Activated gamma-delta T cell treated with Interleukin-2 at 50 U/mL for 16 hours (primary cell): ENCODE measurements at places on chromosomes 13 and 19.

DNA sequence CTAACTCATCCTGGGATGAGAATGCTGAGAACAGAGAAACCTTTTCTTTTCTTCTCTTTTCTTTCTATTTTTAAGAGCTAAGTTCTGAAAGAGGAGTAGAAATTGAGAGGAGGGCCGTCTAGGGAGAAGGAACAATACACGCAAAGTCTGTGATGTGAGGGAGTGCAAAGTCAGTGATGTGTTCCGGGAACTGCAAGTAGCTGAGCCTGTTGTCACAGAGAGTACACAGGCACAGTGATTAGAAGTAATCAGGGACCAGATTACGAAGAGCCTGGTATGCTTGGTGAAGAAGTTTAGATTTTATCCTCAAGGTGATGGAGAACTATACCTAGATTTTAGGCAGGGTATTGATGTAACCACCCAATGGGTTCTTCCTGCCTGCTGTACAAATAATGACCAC lies 32.0 kb upstream of the CXCL17 start:
- no peak for DNase-seq

GRCh38 chr13:93039131-93039530 lies 187.5 kb upstream of the GPC6 start:
- no peak for DNase-seq

- no peak for DNase-seq
Measured at GRCh38 chr19:55226788-55227187, 1.8 kb downstream of the TMEM86B start.

DNA sequence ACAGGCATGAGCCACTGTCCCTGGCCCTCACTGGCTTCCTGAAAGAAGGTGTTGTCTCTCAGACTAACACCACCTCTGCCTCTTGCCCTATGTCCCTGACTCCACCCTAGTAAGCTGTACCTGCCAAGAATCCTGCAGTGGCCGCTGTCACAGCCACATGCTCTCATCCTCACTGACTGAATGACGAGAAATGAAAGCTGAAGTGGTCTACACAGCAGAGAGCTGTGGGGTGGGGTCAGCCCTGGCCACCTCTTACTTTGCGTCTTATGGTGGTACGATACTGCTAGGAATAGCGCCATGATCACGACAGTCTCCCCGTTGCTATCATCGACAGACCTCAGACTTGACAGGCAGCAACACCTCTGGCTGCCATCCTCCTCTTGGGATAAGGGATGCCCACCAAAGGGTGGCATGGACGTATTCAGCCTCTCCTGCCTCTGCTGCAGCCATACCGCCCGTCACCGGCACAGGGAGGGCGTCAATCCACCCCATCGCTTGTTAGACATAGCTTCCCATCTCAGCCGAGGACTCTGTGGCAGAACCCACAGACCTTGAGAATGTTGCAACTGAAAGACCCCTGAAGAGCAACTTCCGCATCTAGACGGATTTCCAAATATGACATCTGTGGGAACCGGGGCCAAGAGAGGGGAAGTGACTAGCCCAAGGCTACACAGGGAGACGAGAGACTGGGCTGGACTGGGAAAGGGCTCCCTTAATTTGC lies 809 bp downstream of the MYO1F start:
- DNase-seq = no peak

DNA sequence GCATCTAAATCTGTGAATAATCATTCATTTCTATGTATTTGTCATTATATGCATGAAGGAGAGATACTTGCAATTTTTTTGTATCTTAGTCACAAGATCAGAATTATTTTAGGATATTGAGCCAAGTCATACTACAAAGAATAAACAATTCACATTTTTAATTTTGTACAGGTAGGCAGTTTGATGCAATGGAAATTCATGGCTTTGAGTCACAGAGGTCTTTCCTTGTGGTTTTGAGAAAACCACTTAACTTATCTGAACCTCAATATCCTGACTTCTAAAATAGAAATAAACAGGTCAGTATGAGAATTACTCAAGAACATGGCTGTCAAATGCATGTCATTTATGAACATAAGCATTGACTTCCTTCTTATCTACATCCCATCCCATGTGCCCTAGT lies 221.4 kb upstream of the SLC10A2 start:
- no peak for DNase-seq

- no peak for DNase-seq
Measured at GRCh38 chr13:50518781-50519201, 324.7 kb downstream of the DLEU7 start.

- no peak for DNase-seq
Measured at GRCh38 chr19:27911122-27911898, 1301.6 kb downstream of the UQCRFS1 start.

DNA sequence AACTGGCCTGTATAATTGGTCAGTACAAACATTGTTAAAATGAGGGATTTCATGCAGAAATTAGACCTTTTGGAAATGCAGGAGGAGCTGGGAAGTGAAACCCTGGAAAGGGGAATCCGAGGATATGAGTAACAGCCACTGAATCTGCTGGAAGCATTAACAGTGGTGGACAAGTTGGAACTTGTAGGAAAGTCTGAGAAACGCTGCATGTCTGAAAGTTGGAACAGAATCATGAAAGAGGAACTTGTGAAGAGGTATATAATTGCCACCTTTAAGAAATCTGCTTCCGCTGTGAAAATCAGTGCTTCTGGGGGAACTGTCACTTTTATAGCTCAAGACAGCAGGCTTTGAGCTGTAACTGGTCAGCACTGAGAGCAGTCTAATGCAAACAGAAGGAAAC lies 716.5 kb upstream of the PRR20A start:
- DNase-seq = no peak

DNA sequence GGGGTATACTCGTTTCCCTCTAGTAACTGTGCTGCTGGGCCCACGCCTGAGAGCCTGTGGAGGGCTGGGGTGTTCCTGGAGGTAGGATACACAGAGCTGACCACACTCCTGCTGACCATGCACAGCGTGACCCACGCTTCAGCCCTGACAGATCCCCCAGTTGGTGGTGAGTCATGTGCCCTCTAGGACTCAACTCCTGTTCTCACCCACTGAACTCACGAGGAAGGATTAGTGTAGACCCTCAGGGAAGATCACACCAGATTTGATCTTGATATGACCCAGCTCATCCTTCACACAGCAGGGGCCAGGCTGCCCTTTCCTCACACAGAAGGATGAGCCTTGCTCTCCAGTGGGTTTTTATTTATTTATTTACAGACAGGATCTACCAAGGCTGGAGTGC lies 13.3 kb upstream of the ACP7 start:
- no peak for DNase-seq

DNA sequence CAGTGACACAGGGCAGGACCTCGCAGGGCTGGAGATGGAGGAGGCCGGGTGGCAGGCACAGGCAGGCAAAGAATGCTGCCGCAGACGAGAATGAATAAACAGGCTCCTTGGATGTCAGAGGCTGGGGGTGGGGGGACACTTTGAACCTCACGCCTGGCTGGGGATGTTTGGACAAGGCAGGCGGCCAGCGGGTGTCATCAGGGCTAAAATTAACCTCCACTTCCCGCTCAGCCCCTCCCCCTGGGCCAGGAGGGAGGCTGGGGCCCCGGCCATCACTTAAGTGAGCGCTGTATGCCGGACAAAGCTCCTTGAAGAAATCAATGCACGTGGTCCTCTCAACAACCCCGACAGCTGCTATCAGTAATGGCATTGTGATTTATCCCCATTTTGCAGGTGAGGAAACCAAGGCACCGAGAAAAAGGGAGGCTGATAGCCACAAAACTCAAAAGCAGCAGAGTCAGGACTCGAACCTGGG lies 10.3 kb upstream of the FUT5 start:
- no peak for DNase-seq

DNA sequence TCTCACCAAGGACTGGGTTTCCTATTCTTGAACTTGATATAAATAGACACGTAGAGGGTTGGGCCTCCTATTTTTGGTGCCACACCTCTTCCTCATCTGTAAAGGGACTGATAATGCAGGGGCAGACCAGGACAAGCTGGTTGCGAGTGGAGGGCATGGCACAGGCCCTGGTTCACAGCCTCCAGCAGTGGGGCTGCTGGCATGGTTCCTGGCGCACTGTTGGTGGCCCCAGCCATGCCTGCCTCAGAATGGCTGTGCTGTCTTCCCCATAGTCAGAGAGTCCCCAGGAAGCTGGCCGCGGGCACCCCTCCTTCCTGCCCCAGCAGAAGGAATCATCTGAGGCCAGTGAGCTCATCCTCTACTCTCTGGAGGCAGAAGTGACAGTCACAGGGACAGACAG lies 10.5 kb upstream of the OVOL3 start:
- no peak for DNase-seq

DNA sequence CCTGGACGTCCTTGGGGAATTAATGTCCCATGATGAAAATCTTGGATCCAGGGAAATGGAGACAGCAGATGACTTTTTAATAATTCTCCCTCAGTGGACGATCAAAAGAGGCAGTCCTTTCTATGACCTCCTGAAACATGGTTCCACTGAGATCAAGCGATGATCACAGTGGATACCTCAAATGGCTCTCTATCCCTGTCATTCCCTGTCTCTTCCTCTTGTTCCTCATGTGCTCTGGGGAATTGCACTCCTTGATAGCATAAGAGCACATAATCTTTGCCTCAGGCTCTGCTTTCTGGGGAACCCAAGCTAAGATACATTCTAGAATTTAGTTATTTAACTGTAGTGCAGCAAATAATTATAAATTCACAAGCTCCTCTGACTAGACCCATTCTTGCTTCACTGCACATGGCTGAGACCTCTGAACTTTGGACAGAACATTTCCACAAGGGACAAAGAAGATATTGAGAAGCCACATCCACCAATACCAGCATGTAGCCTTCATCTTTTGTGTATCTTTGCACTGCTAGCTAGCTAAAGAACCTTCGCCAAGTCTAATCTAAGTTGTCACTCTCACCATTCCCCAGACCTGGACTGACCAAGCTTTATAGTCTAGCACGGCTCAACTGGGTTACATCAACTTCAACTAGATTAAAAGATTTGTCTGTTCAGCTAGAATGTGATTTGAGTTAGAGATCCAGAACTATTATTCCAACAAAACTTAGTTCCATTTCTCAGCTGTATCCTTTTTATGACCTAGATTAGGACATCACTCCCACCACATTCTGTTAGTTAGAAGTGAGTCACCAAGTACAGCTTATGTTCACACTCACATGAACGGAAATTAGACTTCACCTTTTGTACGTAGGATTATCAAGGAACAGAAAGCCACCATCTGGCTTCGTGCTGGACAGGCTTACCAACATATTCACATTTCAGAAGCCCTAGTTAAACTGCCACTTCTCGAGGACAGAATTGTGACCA lies 142.7 kb downstream of the SUCLA2 start:
- no peak for DNase-seq

GRCh38 chr19:1975162-1975480 lies 34.1 kb downstream of the CSNK1G2 start:
- DNase-seq = no peak

GRCh38 chr19:19420570-19421298 lies 15.3 kb downstream of the GATAD2A start:
- peak; percentile 57 for DNase-seq

DNA sequence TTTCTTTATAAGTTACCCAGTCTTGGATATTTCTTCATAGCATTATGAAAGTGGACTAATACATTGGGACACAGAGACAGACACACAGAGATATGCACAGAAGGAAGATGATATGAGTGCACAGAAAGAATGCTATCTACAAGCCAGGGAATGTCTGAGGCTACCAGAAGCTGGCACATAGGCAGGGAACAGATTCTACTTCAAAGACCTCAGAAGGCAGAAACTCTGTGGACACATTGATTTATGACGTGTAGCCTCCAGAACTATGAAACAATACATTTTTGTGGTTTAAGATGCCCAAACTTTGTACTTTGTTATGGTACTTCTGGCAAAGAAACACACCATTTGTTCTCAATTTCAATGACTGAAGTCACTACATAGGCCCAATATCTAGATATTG lies 556.7 kb downstream of the PCDH9 start:
- no peak for DNase-seq

DNA sequence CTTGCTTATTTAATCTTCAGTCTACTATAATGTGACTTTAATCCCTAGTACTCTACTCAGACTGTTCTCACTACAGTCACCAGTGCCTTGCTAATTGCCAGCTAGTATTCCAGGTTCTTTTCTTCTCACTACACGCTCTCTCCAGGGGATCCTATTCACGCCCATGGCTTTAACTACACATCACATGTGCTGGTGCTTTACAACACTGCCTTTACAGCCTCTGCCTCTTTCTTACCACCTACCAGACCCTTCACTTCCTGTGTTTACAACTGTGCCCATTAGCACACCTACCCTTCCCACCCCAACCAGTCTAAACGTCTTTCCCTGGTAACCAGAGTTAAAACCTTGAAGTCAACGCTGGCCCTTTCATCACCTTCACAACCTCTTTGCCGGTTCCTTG lies 249.5 kb downstream of the DNAJC15 start:
- DNase-seq = no peak

DNA sequence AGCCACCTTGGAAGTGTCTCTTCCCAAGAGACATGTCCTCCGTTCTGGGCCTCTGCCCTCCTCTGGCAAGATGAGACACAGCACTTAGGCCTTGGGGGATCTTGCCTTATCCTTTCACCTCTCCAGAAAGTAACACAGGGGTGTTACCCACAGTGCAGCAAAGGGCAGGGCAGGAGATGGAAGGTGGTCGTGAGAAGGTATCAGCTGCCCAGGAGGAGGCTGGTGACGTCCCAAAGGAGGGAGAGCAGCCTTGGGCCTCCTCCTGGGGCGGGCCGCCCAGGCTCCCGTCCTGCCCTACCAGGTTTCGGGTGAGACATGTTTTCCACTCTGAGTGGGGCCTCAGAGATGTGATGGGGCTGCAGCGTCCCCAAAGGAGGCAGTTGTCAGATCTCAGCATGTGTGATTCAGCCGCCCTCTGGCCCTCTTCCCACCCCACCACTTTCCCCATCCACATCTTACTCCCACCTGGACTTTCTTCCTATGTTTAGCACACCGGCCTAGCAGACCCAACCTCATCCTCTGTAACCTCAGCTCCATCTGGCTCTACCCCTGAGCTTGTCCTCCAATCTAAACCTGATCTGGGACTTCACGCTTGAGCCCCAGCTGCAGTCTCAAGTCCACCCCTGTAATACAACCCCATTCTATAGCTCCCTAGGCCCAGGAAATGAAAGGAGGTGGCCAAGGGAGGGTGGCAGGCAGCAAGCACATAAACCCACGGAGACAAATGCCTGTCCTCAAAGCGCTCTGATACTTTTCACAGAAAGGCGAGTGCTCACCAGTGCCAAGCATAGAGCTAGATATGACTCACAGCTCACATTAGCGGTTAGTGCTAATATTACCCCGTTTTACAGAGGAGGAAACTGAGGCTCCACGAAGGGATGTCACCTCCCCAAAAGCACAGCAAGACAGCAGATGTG lies 9.3 kb downstream of the POU2F2 start:
- DNase-seq = no peak
